ENCODE measurements at places on chromosomes 6 and 20.

DNA sequence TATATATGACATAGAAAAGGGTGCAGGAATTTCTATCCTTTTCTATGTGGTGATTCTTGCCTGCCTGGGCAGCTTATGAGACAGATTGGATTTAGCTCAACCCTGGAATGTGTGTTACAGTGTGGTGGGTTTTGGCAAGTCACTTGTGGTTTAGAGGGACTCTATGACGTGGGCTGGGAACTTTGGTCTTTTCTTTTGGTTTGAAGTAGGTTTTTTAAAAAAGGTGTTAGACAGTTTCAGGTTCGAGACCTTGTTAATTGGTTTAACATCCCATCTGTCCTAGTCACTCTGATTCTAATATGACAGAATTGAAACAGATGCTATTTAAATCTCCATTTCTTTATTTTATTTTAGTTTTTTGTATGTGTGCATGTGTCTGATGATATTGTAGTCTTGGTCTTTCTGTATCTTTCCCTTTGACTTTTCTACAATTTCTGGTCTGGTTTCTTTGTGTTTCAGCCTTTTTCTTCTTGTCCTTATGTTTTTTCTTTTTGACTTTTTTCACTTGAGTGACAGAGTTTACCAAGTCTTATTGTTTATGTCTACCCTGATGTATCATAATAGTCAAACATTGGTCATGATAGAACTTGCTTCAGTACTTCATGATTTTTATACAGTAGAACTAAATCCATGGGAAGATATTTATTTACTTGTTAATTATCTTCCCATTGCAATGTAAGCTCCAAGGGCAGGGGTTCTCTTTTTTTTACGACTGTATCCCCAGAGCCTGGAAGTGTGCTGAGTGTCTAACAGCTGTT lies 174.3 kb downstream of the CDKAL1 start:
- no peak for DNase-seq

GRCh38 chr20:32792731-32793458 lies 26.9 kb upstream of the MAPRE1 start:
- DNase-seq = no peak

DNA sequence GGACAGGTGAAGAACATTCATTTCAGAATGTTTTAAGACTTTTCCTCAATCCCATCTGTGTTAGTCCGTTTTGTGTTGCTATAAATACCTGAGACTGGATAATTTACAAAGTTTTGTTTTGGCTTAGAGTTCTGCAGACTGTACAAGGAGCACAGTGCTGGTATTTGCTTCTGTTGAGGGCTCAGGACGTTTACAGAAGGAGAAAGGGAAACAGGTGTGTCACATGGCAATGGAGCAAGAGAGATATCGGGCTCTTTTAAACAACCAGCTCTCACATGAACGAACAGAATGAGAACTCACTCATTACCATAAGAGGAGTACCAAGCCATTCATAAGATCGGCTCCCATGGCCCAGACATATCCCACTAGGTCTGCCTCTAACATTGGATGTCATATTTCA lies 16.7 kb downstream of the MAP7 start:
- no peak for DNase-seq

DNA sequence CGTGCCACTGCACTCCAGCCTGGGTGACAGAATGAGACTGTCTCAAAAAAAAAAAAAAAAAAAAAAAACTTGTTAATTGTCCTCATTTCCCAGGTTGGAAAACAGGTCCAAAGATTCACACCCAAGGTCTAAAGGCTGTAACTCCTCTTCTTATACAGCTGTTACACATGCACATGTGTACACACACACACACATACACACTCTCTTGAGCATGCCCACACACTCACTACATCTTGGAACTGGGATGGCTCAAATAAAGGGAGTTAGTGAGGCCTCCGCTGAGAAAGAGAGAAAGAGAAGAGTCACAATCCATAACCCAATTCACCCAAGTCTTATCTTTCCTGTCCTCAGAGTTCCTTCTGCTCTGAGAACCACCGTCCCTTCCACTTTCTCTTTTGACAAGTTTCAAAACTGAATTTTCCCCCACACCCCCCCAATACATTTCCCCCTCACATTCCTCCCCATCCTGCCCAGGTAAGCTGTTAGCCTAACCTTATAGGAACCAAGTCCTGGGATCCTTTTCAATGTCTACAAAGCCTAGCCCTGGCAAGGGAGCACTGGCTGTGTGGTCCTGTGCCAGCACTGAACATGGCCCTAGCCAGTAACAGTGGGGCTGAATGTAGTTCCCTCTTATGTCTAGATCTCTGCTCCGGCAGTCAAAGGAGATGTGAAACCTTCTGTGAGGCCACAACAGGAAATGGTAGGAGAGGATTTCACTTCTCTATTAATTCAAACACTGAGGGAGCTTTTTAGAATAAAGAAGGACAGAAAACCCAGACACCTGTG lies 3.2 kb upstream of the HLA-DMB start:
- no peak for DNase-seq
